Skeletal muscle cell (primary cell): ENCODE measurements at places on chromosomes 7 and 10.

DNA sequence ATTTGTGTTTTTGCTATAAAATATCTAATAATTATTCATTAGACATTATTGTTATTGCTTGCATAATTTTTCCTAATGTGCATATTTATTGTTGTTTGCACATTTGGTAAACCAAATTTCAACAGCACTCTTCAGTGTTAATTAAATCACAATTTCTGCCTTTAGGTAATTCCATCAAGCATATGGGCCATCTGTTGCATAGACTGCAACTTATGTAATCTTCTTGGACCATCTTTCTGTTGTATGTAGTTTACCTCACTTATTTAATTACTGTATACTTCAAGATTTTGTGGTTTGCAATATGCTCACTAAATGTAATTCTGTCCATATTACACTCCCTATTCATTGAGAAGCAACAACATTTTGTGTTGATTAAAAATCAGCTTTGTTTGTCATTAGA, 1360.1 kb downstream of the REEP3 start:
- no peak for DNase-seq

- no peak for DNase-seq
Observed at GRCh38 chr7:130394421-130395195, 14.3 kb downstream of the CPA1 start.

- DNase-seq: no peak
Observed at GRCh38 chr10:30577048-30577447, 52.5 kb downstream of the LYZL2 start.

GRCh38 chr7:99837649-99838361, 10.0 kb downstream of the CYP3A43 start:
- DNase-seq: peak; percentile 5

- DNase-seq: no peak
Observed at GRCh38 chr10:98270073-98270740, 2.2 kb upstream of the LOXL4 start.

DNA sequence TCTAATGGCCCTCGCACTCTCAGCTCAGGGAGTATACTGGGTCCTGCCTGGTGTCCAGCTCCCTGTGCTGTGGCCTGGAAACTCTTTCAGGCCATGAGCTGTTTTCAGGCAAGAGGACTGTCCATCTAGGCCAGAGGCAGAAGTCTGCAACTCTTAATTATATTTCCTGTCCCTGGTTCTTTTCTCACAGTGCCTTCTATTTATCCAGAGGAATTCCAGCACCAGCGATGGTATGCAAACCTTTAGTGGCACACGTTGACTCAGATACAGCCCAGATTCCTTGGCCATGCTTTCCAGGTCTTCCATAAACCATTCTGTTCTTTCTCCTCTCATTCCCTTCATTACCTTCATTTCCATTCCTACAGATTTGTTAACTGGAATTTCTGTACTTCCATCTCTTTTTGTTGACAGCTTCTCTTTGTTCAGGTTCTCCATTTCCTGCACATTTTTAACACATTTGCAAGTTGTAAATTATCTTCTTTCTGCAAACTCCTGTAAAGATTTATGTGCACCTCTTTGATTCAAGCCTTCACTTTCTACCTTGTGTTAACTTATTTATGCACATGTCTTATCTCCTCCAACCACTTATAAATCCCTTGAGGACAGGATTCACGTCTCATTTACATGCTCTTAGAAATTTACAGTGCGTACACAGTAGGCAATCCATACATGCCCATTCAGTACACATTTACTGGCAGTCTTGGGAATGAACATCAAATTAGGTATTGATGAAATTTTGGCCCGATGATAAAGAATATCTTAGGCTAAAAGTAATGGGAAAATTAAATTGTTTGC, 172.1 kb downstream of the CELF2 start:
- DNase-seq: no peak

DNA sequence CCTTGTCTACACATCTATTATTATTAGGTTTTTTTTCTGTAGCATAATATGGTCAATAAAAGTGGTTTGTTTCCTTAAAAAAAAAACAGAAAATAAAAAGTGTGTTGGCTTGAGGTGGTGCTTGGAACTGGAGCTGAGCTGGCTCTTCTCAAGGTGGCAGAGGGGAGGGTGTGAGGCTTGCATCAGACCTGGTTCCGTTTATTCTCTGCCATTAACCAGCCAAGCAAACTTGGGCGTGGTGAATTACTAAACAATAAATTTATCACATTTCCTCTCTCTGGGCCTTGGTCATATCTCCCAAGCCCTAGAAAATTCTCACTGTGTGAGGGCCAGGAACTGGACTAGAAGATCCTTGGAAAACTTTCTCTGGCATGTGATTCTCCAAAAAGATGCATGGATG, 427.5 kb upstream of the MKI67 start:
- no peak for DNase-seq

DNA sequence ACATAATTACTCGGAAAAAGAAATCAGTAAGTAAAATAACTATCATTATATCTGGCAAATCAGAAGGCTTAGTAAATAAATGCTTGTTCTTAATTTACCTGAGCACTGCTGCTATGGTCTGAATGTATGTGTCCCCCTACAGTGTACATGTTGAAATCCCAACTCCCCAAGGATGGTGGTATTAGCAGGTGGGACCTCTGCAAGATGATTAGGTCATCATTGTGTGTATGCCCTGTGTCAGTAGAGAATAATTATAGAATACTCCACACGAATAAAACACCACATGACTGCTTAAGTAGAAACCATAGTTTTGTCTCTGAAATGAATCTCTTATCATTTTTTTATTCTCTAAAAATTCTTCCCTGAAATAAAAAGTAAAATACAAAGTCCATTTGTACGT, 101.6 kb downstream of the RNF133 start:
- DNase-seq: no peak

DNA sequence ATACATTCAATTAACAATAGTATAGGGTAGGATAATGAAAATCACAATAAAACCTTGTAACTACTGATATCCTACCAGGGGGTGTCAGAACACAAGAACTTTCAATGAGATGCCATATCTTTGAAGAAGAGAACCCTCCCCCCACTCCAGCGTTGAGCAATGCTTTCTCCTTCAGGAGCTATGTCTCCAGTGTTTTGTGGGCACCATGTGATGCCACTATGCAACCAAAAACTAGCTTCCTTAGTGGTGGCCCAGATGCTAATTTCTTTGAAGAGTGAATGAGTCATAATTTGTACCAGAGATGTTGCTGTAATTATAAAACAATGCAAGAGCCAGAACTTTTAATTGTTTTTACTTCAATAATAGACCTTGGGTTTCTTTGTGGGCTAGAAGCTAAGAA, 76.0 kb upstream of the ADO start:
- DNase-seq: no peak

DNA sequence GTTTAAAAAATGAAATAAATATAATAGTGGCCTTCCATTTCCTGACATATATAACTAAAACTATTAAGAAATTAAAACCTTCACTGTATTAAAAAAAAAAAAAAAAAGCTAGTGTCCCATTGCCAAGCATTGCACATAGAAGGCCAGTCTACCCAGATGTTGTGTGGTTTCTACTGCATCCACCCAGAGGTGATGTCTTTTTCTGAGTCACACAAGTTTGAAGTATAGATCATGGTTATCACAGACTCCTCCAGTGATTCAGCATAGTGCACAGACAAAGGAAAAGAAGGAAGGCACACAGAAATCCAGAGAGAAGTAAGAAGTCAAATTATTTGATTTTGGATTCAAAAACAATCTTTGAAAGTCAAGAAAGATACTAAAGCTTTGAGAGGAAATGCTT, 429.0 kb downstream of the ETV1 start:
- peak; percentile 47 for DNase-seq

GRCh38 chr7:158393926-158394625, 193.5 kb downstream of the PTPRN2 start:
- no peak for DNase-seq

DNA sequence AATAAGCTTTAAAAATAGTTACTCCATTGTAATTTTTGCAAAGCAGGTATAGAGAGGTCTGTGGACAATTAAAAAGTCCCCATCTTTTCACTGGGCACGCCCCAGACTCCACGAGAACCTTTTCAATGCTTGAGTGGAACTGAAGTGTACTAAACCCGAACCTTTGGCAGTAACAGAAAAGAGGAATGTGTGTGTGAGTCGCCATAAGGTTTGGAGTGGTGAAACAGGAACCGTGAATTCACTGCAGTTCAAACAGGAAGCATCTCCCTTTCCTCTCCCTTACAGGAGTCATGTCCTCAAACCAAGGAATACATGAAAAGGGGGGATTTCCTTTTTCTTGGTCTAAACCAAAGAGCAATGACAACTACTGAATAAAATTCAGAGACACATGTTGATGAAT, 23.2 kb downstream of the NDUFB2 start:
- no peak for DNase-seq

DNA sequence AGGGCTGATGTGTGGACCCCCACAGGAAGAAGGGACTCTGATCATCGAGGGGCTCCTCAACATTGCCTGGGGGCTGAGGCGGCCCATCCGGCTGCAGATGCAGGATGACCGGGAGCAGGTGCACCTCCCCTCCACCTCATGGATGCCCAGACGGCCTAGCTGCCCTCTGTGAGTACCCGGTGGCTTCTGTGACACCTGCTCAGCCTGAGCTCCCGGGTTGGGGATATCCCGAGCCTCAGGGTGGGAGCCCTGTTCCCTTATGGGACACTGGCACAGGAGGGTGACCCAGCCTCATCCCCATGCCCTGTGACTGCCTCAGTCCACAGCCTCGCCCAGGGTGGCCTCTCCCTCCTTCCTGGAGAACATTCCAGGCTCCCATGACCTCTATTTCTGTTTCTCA, 3.9 kb upstream of the DEPP1 start:
- no peak for DNase-seq

DNA sequence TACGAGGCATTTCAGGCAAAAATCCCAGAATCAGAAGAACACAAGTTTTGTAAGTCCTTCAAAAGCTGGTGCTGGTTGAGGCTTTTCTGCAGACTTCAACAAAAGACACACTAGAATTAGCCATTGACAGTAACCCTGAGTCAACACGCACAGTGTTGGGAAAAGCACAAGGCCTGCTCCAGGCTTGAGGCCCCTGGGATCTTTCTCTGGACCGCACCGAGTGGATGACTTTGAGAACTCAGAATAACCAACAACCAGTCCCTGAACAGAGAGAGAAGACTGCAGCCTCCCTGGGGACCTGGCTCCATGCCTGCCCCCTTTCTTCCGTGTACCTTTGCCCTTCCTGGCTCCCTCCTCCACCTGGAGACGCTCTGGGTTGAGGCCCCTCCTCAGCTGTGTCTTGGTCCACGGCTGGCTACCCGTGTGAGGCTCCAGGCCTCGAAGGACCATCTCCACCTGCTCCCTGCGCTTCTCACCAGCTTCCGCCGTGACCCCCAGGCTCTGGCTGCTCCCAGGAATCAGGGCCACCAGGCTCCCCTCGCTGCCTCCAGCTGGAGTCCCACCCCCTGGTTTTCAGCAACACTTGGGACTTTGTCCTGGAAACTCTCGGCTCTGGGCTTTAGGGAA, 28.4 kb downstream of the DIP2C start:
- peak; percentile 17 for DNase-seq

DNA sequence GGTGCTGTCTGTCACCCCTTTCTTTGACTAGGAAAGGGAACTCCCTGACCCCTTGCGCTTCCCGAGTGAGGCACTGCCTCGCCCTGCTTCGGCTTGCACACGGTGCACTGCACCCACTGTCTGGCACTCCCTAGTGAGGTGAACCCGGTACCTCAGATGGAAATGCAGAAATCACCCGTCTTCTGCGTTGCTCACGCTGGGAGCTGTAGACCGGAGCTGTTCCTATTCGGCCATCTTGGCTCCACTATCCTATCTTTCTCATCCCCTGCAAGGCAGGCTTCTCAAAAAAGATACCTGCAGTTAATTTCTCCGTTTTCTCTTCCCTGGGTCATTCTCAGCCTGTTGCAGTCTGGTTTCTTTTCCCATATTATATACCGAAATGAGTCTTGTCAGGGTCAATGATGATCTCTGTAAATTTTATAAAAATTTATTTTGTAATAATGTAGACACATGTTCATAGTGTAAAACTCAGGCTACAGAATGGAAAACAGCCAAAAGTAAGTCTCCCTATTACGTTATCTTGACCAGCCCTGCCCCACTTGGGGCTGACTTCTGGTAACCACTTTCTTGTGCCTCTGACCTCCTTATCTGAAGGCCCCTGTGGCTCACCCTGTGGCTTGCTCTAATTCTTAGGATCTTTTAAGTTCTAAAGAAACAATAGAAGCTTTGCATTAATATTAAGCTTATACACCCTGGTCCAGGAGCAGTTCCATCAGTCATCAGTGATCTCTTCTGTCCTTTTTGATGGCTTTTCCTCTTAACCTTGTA, 20.7 kb downstream of the BLVRA start:
- no peak for DNase-seq

- DNase-seq: no peak
Observed at GRCh38 chr10:68271196-68271882, 39.4 kb upstream of the ATOH7 start.

DNA sequence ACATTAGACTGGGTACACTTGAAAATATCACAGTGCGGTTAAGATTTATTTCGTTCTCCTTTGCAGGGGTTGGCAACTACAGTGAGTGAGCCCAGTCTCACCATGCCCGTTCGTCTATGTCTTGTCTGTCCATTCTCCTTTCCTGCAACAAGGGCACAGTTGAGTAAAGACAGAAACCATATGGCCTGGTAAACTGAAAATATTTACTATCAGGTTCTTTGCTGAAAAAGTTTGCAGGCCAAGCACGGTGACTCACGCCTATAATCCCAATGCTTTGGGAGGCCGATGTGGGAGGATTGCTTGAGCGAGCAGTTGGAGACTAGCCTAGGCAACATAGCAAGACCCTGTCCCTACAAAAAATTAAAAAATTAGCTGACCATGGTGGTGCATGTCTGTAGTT, 11.4 kb upstream of the KCTD7 start:
- no peak for DNase-seq

DNA sequence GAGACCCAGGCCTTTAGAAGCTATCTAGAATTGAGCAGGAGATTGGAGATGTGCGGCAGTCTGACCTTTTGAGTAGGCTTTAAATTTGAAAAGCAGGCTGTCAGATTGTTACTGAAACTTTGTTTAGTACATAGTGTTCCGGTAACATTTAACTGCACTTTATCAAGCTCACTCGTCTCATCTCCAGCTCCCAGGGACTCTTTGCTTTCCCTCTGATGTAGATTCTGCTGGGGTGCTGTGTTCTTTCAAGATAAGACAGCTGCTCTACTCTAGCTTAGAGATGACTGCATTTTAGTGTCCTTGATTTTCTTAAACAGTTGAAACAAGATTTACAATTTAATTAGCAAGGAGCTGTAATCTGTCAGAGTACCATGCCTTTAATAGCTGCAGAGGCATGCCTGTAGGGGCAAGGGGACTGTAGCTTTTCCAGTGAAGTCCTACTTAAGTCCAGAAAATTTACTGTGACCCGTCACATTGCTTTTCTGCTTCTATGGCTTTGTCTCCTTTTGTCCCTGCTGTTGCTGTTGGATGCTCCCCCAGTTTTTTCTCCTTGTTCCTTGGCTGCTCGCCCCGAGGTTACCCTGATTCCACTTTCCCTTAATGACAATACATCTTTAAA, 56.4 kb upstream of the MTPN start:
- no peak for DNase-seq

- DNase-seq: peak; percentile 95
Observed at GRCh38 chr10:35331894-35332640, 4.2 kb upstream of the CCNY start.
